Uterus (tissue), 4 donors: ENCODE measurements at places on chromosomes 6 and 20. TPM values are rescaled to one million over a fixed set of nuclear protein-coding genes. Genes with fewer than 3 reads are reported as not detected.

The SYS1 gene
- total RNA-seq, result 19.0 TPM

The JPH2 gene
- 133 TPM for total RNA-seq

The TMX4 gene
- 104 TPM for total RNA-seq

The VGLL2 gene
- total RNA-seq, result not detected

The EYA4 gene
- total RNA-seq, result not detected

The TTI1 gene
- total RNA-seq, result 33.2 TPM

The DCBLD1 gene
- total RNA-seq, result 2.8 TPM

The RREB1 gene
- 15.1 TPM for total RNA-seq

GRCh38 chr6:106169517-106169916 is 83.4 kb downstream of the PRDM1 start:
- H3K27ac ChIP-seq, result no peak overlapping the region
- H3K27me3 ChIP-seq, result no peaks in the 10 kb centered on the region
- no peaks in the 10 kb centered on the region for H3K36me3 ChIP-seq
- no peak for DNase-seq
- H3K4me1 ChIP-seq, result no peaks in the 10 kb centered on the region

DNA sequence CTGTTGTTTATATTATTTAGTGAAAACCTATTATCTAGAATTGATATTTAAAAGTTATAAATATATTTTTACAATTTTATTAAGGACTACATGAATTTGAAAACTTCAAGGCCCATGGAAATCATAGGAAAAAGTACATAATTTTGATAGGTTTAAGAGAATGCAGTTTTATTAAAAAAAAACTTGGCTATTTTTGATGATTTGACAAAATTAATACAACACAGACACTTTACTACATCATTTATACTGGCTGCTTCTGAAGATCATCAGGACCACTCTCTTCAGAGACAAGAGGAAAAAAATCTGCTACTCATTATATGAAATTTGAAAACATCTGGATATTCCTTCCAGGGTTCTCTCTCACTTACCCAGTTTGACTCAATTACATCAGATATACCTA is 637.7 kb downstream of the BCKDHB start:
- H3K36me3 ChIP-seq, result no peaks in the 10 kb centered on the region
- DNase-seq, result no peak
- H3K27ac ChIP-seq, result no peak overlapping the region

GRCh38 chr20:7911586-7912330 is 28.5 kb downstream of the HAO1 start:
- no peaks in the 10 kb centered on the region for H3K27me3 ChIP-seq
- no peak overlapping the region for H3K4me3 ChIP-seq
- H3K36me3 ChIP-seq, result no peaks in the 10 kb centered on the region
- H3K4me1 ChIP-seq, result no peaks in the 10 kb centered on the region
- H3K27ac ChIP-seq, result no peak overlapping the region

DNA sequence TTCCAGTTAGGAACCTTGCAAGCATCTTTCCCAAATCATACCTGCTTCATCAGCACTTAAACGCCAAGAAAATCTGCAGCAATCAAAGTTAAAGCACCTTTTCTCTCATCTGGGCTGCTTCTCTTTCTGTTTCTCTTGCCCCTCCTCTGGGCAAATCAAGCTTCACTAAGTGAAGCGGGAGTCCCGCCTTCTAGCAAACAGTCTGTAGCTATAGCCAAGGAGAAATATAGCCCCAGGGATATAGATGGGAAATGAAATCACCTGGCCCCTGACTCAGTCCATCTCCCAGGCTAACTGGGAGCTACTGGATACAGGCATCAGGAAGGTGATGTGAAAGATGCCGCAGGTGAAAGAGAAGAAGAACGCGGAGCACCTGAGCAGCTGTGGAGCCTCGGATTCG is 481.9 kb downstream of the C6orf118 start:
- H3K36me3 ChIP-seq, result no peaks in the 10 kb centered on the region
- no peaks in the 10 kb centered on the region for H3K4me1 ChIP-seq
- H3K27me3 ChIP-seq, result no peaks in the 10 kb centered on the region
- DNase-seq, result no peak

DNA sequence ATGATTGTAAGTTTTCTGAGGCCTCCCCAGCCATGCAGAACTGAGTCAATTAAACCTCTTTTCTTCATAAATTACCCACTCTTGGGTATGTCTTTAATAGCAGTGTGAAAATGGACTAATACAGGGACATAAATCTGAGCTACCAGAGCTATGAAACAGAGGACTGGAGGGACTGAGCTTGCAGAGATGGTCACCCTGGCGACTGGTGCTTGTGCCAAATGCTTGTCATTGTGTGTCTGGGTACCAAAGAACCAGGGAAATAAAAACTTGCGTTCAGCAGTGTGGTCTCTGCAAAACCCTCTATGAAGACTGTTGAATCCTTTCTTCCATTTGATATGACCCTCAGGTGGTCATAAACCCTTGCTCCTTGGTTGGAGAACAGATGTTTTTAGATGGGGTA is 105.1 kb upstream of the PRL start:
- no peak overlapping the region for H3K27ac ChIP-seq
- H3K4me1 ChIP-seq, result no peaks in the 10 kb centered on the region
- H3K36me3 ChIP-seq, result no peaks in the 10 kb centered on the region
- no peaks in the 10 kb centered on the region for H3K27me3 ChIP-seq
- no peak for DNase-seq

DNA sequence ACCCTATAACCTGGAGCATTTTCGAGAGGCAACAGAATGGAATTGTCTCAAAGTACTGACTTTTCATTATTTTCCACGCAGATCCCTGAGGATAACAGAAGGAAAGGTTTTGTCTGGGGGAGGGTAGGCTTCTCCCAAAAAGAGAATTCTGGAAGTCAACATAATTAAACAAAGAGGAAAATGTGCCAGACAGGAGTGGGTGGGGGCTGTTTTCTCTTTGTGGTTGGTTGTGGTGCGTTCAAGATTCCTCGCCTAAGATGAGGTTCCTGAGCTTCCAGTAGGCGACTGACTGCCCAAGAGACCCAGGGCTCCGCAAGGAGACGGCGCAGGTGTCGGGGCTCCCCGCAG is 70.4 kb downstream of the SOX4 start:
- H3K4me1 ChIP-seq, result no peaks in the 10 kb centered on the region
- peak overlapping the region; percentile 65 for H3K4me3 ChIP-seq
- DNase-seq, result no peak
- H3K36me3 ChIP-seq, result no peaks in the 10 kb centered on the region
- no peaks in the 10 kb centered on the region for H3K27me3 ChIP-seq

- no peaks in the 10 kb centered on the region for H3K4me1 ChIP-seq
- no peak overlapping the region for H3K27ac ChIP-seq
- no peaks in the 10 kb centered on the region for H3K27me3 ChIP-seq
- DNase-seq, result no peak
Measured at GRCh38 chr6:11273406-11274065, 41.1 kb upstream of the NEDD9 start.

GRCh38 chr6:140970485-140970884 is 1162.2 kb upstream of the GJE1 start:
- no peaks in the 10 kb centered on the region for H3K27me3 ChIP-seq
- no peaks in the 10 kb centered on the region for H3K4me1 ChIP-seq
- H3K4me3 ChIP-seq, result no peak overlapping the region
- no peaks in the 10 kb centered on the region for H3K36me3 ChIP-seq
- no peak for DNase-seq
- no peak overlapping the region for H3K27ac ChIP-seq

- DNase-seq, result no peak
- H3K27ac ChIP-seq, result no peak overlapping the region
- no peak overlapping the region for H3K4me3 ChIP-seq
- no peaks in the 10 kb centered on the region for H3K27me3 ChIP-seq
- no peaks in the 10 kb centered on the region for H3K36me3 ChIP-seq
Measured at GRCh38 chr6:37106982-37107491, 62.9 kb upstream of the PIM1 start.

- DNase-seq, result no peak
- H3K36me3 ChIP-seq, result no peaks in the 10 kb centered on the region
- H3K4me3 ChIP-seq, result no peak overlapping the region
- no peaks in the 10 kb centered on the region for H3K4me1 ChIP-seq
- H3K27ac ChIP-seq, result no peak overlapping the region
- H3K27me3 ChIP-seq, result no peaks in the 10 kb centered on the region
Measured at GRCh38 chr6:127204281-127204680, 62.4 kb upstream of the RNF146 start.
